ENCODE measurements at places on chromosomes 3 and 15. TPM values are rescaled to one million over a fixed set of nuclear protein-coding genes. Genes with fewer than 3 reads are reported as not detected.

The FSTL1 gene
- 548 TPM for total RNA-seq

The LRTM1 gene
- not detected for total RNA-seq

The CPN2 gene
- total RNA-seq: 0.14 TPM

The STAG1 gene
- total RNA-seq: 55.8 TPM

The ROPN1 gene
- not detected for total RNA-seq

The LOXL1 gene
- total RNA-seq: 94.6 TPM

The PCOLCE2 gene
- 54.5 TPM for total RNA-seq

The POPDC2 gene
- 8.5 TPM for total RNA-seq

The CEP152 gene
- 3.3 TPM for total RNA-seq

The ADGRG7 gene
- total RNA-seq: not detected

The USP4 gene
- 49.0 TPM for total RNA-seq

The GOLGA8R gene
- total RNA-seq: 3.4 TPM

The ANKRD34C gene
- total RNA-seq: 0.19 TPM

The RARB gene
- total RNA-seq: 8.9 TPM

The KLHL40 gene
- total RNA-seq: not detected

The UBA7 gene
- total RNA-seq: 56.9 TPM

The GJD2 gene
- total RNA-seq: not detected

The TPRA1 gene
- total RNA-seq: 22.8 TPM

The LYZL4 gene
- total RNA-seq: not detected

The CKMT1A gene
- not detected for total RNA-seq

The ISLR2 gene
- total RNA-seq: 0.65 TPM

The P2RY1 gene
- total RNA-seq: 4.1 TPM

The FRMD4B gene
- 21.5 TPM for total RNA-seq

The ACKR4 gene
- 5.8 TPM for total RNA-seq

The GOLGA8H gene
- total RNA-seq: 0.52 TPM

The KIF23 gene
- 3.3 TPM for total RNA-seq

All from posterior vena cava (tissue), 2 donors.